ENCODE measurements at places on chromosomes 2 and 18.
A peak's percentile ranks its signal among the peaks of the same experiment; 100 is the strongest.

GRCh38 chr2:165182029-165182428 is 21.8 kb downstream of the SCN3A start:
- DNase-seq: no peak

DNA sequence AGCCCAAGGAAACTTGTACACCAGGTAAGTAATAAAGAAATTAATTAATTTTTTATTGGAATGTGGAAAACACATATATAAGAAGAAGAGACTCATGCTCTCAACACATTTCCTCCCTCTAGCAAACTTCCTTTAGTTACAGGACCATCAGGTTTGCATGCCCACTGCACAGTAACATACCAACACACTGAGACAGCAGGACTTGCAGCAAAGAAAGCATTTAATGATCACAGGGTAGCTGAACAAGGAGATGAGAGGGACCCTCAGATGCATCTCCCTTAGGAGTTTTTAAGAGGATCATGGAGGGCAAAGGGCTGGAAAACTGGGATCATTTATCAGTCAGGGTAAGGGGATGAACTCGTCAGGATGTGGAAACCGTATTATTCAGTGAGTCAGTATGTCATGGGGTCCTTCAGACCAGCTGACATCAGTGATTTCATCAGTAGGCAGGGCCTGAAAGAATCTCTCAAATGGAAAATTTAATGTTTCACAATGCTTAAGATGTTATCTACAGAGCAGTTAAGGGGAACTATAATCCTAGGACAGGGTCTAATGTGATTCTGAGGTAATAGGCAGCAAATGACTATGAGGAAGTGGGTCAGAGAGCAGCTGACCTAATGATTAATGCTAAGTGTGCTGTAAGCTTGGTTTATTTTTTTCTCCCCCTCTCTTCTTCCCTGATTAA is 193.8 kb upstream of the RND3 start:
- DNase-seq: peak; percentile 65

- no peak for DNase-seq
Measured at GRCh38 chr18:55262021-55262560, 302.8 kb upstream of the CCDC68 start.

DNA sequence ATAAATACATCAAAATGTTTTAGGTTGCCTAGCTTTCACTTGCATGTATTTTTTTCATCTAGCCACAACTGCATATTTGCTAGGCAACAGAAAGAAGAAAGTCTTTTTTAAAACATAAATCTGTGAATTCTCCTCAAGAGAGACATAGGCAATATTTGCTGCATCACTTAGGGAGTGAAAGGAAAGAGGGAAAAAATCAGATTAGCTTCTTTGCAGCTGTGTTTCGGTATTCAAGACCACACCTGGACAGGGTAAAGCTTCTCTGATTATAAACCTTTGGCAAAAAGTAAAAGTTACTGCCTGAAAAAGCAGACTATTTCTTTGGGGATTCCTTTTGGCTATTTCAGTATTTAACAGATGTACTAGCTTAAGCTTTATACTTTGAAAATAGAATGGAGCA is 280.9 kb upstream of the ZSWIM2 start:
- DNase-seq: no peak

- peak; percentile 65 for DNase-seq
Measured at GRCh38 chr2:123468071-123468470, 557.0 kb upstream of the CNTNAP5 start.

- DNase-seq: no peak
Measured at GRCh38 chr18:2997429-2997828, 15.5 kb downstream of the LPIN2 start.

DNA sequence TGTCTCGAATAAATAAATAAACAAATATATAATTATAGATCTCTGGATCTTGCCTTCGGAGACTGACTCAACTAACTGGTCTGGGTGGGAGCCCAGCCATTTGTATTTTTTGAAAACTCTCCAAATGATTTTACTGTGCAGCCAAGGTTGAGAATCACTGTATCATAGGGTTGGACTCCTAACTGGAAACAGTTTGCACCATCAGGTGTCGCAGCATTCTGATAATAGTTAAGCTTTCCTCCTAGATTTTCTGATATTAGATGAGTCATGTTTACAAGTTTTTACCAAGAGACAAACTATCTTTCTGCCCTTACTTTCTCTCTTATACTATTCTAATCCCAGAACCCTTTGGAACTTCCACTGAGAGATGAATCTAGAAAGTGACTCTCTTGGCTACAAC is 16.8 kb downstream of the IL37 start:
- DNase-seq: no peak

GRCh38 chr18:30810580-30810979 is 232.0 kb downstream of the DSC3 start:
- DNase-seq: no peak

DNA sequence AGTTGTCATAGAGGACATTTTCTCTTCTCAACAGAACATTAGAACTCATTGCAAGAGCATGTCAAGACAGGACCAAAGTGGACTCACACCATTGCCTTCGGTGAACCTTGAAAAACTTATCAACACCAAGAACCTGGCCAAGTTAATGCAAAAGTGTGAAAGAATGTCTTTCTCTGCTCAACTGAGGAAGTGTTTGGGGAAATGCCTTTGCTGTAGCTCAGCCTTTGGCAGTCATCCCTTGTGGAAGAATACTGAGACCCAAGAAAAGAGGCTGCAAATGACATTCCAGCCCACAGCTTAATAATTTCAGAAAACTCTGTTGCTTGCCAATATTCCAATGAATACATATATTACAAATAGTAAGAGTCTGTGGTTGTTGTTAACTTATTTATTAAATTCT is 728.8 kb upstream of the PIK3C3 start:
- DNase-seq: peak; percentile 93

DNA sequence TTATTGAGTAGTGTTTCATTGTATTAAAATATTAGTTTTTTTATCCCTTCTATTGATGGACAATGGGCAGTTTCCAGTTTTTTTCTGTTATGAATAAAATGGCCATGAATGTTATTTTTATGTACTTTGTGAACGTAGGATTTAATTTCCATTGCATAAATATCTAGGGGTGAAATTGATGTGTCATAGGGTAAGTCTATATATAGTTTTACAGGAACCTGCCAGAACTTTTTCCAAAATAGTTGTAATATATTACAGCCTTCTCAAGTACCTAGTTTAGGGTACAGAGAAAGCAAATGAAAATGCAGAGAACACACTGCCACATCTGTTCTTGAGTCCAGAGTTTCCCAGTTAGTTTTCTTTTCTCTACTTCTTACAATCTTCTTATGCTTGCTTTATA is 378.6 kb downstream of the MEIS1 start:
- DNase-seq: no peak

DNA sequence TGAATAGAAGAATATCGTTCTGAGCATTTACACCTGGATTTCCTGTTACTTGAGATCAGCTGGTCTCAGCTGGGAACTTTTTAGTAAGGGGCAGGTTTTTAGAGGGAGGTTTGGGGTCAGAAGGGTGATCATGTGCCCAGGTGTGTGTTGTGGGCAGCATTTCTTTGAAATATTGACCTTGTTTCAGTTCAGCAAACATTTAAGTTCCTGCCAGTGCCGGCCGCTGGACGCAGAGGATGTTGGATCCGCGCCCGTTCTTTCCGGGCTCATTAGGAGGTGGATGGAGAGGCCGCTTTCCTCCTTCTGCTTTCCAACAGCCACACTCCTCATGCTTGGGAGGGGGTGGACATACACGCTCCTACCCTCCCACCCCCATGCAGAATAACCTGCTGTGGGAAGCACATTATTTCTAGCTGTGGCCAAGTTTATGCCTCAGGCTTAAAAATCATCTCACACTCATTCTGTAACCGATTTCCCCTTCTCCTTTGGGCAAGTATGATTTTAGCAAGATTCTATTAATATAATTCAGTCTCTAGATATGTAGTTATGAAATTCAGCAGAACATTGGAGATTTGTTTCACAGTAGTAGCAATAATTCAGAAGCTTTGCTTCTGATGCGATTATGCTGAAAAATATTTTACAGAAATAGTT is 131.4 kb downstream of the ZNF236 start:
- DNase-seq: no peak

- DNase-seq: no peak
Measured at GRCh38 chr2:26164641-26165211, 8.2 kb upstream of the GAREM2 start.

DNA sequence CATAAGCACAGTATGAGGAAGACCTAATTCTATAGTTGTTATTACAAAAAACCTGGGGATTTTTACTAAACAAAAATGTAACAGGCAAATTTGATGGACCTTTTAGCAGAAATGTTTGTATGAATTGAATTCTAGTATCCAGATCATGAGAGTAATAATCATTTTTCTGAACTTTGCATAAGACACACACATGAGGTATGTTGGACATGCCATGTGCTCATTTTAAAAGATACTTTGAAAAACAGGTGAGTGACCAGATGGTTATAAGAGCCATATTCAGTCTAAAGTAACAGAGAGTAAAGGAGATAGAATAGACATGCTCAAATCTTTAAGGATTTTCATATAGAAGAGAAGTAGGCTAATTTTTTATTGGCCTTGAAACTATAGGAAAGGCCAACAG is 663.6 kb downstream of the NRXN1 start:
- no peak for DNase-seq

DNA sequence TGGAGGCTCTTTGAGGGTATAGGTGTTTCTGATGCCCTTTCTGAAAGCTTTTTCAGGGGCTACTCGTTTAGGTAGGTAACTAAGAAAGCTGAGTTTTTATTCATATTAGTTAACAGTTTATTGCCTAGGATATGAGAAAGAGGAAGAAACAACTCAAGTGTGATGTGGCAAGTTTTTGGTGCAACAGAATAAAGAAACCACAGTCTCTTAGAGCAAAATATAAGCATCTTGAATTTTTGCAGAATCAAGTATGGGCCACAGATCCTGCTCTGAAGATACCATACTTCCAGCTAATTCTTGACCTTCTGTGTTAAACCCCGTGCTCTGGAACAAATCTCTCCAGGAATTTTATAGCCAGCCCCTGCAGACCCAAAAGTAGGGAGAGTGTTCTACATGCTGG is 147.7 kb upstream of the SLC1A4 start:
- DNase-seq: no peak

- no peak for DNase-seq
Measured at GRCh38 chr2:9461079-9461478, 13.3 kb upstream of the IAH1 start.

GRCh38 chr18:55275039-55275901 is 312.7 kb downstream of the TCF4 start:
- peak; percentile 27 for DNase-seq

DNA sequence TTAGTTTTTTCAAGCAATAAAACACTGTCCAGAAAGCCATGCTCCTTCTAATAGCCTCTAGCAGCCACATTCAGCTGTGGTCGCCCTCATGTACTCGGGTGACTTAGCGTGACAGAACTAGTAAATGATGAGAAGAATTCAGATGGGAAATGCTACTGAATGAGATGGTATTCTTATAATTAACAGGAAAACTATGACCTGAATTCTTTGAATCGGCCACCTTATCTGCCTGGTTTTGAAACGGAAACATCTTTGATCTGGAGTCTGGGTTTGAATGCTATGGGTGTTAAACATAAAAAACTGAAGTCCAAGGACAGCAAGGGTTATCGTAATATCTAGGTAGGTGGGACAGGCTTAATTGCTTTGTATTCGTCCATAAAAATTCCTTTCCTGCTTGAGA is 138.8 kb upstream of the DNMT3A start:
- DNase-seq: no peak

DNA sequence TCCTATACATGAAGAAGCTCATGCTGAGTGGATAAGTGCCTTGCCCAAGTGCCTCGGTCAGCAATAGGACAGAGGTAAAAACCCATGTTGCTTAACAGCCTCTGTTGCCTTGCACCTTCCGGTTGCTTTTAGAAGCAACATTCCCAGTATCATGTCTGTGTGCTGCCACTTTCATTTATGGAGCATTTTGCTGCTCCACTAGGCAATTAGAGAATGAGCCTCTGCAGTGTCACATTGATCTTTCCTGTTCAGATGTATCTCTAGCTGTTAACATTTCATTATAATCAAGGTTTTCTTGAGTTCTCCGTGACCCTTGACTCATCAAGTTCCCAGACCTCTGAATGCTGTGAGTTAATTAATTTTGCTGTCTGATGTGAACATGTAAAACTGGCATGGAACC is 134.5 kb upstream of the EPB41L3 start:
- no peak for DNase-seq

DNA sequence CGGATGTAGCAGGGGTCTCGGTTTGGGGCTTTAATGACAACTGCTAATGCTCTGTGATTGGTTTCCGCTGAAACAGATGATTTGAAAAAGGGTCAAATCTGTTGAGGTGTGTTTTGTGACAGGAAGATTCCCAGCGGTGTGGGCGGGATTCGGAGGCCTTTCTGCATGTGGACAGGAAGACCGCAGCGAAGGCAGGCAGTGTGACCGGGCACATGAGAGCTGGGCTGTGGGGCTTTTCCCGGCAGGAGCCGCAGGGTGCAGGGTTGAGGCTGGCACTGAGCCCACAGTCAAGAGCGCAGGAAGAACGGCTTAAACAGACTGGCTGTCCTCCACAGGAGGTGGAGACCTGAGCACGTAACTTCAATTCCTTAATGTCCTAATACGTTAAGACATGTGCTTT is 180.0 kb upstream of the TPO start:
- no peak for DNase-seq

GRCh38 chr18:62187543-62188510 is 772 bp downstream of the RELCH start:
- peak; percentile 33 for DNase-seq

DNA sequence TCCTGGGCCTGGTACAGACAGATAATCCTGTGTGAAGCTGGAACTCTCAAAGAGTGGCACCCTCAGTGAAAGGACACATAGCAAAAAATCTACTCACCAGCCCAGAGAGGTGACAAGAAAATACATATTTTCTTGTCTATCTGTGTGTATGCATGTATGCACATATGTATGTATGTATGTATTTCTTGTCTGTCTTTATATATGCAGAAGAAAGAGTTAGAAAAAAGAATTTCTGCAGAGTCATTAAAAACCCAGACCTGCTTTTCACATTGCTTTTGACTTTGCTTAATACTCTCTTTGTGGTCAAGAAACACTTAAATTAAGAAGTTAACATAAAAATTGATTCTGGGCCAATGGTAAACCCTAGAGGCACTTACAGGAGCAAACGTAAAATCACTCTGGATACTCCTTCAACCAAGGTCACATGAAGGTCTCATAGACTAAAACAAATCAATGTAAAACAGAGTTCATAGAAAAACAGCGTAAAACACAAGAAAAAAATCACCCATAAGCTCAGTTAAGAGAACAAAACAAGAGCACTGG is 16.5 kb upstream of the AAK1 start:
- no peak for DNase-seq

Measured in bronchial epithelial cell (primary cell).